ENCODE measurements at places on chromosomes 5 and 9. TPM values are rescaled to one million over a fixed set of nuclear protein-coding genes. Genes with fewer than 3 reads are reported as not detected.

MRPS27 gene
- 60.7 TPM for total RNA-seq

GLRA1 gene
- not detected for total RNA-seq

IFNB1 gene
- 0.23 TPM for total RNA-seq

GTF3C5 gene
- total RNA-seq, result 68.8 TPM

BARHL1 gene
- not detected for total RNA-seq

FBP2 gene
- not detected for total RNA-seq

Data from A549 treated with RU486 at 1 μM for 4 hours (cell line).